ENCODE measurements at places on chromosomes 7 and 10.

DNA sequence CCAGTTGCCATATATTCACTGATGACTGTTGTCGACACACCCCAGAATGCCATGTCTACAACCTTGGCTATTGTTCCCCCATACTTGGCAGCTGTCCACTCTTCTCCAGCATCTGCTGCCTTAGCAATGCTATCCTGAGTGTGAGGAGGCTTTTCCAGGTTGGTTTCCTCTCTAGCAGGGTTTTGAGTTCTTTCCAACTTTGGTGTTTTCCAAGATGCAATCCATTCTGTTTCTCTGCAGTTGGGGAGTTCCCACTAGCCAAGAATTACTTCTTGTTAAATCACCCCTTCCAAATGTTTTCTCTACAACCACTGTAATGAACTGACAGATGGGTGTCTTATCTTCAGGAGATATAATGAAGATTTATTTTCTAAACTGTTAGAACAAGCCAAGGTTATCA lies 617.4 kb downstream of the CCSER2 start:
- no peak for DNase-seq

GRCh38 chr10:101647255-101647654 lies 47.7 kb downstream of the FBXW4 start:
- DNase-seq, result no peak

DNA sequence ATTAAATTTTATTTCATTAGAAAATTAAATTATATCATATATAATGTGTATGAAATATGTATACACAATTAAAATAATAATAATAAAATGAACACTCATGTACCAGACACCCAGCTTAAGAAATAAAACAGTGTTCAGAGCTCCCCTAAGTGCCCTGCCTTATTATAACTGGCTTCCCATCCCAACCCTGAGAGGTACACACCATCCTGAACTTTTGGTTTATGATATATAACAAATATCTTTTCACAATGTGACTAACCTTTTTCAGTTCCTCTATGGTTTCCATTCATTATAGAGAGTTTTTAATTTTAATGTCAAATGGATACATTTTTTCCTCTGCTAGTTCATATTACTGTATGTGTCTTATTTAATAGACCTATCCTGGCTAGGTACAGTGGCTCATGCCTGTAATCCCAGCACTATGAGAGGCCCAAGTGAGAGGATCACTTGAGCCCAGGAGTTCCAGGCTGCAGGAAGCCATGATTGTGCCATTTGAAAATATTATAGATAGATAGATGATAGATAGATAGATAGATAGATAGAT lies 24.0 kb upstream of the STEAP2 start:
- no peak for DNase-seq

DNA sequence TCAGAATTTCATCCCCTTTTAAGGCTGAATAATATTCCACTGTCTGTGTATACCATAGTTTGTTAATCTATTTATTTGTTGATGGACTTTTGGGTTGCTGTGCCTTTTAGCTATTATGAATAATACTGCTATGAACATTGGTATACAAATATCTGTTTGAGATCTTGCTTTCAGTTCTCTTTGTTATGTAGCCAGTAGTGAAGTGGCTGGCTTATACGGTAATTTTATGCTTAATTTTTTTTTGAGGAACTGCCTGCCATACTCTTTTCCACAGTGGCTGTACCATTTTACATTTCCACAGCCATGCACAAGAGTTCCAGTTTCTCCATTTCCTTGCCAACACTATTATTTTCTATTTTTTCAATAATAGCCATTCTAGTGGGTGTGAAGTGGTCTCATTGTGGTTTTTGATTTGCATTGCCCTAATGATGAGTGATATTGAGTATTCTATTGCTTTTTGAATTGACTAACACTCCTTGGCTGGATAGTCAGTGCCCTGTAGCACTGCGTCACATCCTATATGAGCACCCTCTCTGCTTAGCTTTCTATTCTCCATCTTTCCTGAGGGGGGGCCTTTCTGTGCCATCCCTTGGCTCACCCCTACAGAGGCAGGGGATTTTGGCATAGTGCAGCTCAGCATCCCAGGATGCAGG lies 29.4 kb upstream of the RAPGEF5 start:
- no peak for DNase-seq

GRCh38 chr7:157596881-157597280 lies 260.1 kb downstream of the DNAJB6 start:
- DNase-seq, result no peak

GRCh38 chr10:48456361-48456804 lies 148.5 kb downstream of the ARHGAP22 start:
- DNase-seq, result no peak

DNA sequence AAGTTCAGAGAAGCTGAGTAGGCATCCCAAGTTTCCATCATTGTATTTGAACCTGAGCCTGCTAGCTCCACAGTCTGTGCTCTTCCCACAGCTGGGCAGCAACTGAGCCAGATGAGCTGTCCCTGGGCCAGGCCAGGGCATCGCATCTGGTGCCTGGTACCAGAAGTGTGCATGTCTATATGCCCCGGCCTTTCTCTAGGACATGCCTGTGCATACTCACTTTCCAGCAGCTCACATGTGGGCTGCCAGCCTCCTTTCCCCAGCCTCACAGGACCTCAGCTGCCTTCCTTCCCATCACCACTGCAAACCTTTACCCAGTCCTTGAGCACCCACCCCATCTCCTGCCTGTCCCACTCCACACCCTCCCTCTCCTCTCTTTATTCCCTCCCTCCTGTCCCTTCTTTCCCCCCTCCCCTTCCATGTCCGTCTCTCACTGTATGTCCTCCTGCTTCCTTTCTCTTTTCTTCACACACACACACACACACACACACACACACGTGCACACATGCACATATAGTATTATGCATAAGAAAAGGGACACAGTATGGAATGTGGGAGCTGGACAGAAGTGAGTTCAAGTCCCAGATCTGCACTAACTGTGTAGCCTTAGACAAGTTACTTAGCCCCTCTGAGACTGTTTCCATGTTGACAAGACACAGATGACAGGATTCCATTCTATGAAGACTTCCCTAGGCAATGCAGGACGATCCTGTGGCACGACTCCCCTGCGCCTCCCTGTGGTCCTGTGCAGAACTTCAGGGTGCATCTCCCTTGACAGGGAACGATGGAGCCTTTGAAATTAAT lies 10.9 kb downstream of the CDHR1 start:
- peak; percentile 53 for DNase-seq

DNA sequence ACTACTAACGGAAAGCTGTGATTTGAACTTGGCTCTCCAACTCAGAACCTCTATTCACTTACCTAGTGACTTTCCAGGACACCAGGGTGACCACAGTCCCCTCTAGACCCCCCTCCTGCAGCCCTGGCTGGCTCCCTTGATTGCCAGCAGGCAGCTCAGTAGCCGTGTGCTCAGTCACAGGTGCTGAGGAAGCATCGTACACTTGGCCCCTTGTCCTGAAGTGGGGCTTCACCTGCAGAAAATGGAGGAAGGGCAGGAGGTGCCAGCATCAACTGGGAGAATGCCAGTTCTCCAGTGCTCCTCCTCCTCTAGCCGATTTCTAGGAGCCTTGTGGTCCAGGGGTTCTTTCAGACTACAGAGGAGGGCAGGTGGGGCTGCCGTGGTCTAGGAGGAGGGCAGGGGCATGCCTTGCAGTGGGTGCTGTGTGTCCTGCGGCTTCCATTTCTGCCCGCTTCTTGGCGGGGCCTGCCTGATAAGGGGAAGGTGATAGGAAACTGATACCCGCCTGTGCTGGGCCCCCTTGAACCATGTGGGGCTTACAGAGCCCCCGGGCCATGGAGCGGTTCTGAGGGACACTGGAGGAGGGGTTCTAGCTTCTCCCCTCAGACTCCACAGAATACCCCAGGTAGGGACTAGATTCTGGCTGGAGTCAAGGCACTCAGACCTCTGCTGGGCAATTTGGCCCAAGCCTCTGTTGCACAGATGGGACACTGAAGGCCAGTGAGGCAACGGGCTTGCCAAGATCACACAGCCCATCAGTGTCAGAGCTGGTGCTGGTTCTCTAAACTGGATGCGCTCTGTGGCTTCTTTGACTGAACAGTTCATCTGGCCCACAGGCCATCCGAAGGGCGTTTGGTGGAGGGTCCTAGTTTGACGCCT lies 14.0 kb downstream of the FAM241B start:
- DNase-seq, result peak; percentile 29

DNA sequence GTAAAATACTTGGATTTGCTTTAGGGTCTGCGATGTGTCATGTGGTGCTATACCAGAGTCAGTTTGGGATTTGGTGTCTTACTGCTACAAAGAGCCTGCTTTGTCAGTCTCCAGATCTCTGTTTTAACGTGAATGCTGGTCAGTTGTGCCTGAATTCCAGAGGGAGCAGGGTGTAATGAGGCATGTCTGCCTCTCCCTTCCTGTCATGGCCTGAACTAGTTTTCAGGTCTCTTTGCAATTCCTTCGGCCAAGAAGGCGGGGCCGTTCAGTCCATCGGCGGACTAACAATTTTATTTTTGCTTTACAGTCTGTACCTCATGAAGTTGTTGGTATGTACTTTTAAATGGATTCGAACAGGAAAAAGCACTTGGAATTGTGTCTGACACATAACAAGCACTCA lies 465.1 kb upstream of the ADARB2 start:
- DNase-seq, result no peak

DNA sequence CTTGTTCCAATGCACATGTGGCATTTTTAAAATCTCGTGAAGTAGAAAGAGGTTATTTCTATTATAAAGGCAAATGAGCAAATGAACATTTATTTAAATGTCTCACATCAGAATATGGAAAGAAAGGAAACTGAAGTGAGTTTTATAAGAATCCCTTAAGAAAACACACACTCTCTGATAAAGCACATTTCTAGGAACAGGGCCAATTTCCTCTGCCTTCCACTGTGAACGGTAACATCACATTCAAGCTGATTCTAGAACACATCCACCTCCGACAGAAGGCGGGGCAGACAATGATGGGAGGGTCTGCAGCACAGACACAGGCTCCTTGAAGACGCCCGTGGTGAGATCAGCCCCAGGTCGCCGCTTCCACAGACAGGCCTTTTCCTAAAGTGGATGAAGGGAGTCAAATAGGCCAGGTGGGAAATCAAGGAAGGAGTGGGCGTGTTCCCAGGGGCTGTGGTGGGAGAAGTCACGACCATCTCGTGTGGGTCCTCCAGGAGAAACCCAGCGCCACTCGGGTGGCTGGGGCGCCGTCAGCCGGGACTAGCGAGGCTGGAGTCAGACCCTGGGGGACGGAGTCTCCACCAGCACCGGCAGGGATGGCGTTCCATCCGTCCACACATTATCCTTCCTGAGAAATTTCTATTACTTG lies 31.1 kb downstream of the PITRM1 start:
- DNase-seq, result no peak

Measured in NCI-H524 (cell line).